IPS-NIHi11 (cell line): ENCODE measurements at places on chromosomes 11 and 22.
A peak's percentile ranks its signal among the peaks of the same experiment; 100 is the strongest.

DNA sequence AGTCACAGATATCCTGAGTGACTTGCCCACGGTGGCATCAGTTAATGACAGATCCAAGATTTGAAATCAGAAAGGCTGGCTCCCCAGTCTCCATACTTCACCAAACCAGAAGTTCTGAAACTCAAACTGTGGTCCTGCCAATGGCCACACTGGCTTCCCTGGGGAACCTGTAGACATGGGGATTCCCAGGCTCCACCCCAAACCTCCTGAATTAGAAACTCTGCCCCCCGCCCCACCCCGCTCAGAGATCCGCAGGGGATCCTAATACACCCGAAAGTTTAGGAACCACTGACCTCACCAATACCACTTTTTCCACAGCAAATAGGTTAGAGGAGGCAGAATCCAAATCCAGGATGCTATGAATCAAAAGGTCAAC lies 15.3 kb downstream of the RTN4RL2 start:
- DNase-seq, result no peak

DNA sequence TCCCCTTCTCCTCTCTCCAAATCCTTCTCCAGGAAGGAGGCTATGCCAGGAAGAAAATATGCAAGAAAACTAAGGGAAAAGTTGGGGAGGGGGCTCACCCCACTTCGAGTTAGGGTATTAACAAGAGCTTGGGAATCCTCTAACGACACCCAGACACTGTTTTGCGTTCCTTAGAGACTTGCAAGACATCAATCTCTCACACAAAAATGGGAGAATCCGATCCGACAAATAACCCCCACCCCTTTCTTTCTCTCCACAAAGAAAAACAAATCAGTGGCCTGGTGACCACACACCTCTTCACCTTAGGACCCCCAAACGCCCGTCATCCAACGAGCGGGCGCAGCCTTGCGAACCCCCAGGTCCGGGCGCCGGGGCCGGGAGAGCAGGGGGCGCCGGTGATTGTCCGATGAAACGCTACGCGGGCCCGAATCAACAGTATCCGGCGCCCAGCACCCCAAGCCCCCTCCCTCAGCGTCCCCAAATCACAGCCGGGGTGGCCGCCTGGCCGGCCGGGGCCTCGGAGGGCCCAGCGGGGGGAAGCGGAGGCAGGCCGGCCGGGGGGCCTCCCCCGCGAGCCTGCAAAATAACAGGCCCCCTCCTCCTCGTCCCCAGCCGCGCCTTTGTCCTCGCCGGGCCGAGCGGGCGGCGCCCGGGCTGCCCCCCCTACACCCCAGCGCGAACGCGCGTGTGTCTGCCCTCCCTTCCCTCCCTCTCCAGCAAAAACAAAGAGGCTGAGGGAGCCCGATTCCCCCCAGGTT lies 690 bp downstream of the CSNK1E start:
- DNase-seq, result peak; percentile 70

GRCh38 chr11:83410605-83411565 lies 124.7 kb upstream of the CCDC90B start:
- no peak for DNase-seq

- DNase-seq, result no peak
Measured at GRCh38 chr11:131824771-131825170, 454.4 kb downstream of the NTM start.

GRCh38 chr11:24046731-24047130 lies 450.1 kb upstream of the LUZP2 start:
- DNase-seq, result no peak

- DNase-seq, result no peak
Measured at GRCh38 chr11:67605231-67606011, 1.3 kb upstream of the NDUFV1 start.

GRCh38 chr11:62536301-62536957 lies 10.2 kb downstream of the AHNAK start:
- no peak for DNase-seq
